NCI-H1092 treated with DMSO at 0.1 percent for 48 hours (cell line): ENCODE measurements at places on chromosomes 6 and 20.

DNA sequence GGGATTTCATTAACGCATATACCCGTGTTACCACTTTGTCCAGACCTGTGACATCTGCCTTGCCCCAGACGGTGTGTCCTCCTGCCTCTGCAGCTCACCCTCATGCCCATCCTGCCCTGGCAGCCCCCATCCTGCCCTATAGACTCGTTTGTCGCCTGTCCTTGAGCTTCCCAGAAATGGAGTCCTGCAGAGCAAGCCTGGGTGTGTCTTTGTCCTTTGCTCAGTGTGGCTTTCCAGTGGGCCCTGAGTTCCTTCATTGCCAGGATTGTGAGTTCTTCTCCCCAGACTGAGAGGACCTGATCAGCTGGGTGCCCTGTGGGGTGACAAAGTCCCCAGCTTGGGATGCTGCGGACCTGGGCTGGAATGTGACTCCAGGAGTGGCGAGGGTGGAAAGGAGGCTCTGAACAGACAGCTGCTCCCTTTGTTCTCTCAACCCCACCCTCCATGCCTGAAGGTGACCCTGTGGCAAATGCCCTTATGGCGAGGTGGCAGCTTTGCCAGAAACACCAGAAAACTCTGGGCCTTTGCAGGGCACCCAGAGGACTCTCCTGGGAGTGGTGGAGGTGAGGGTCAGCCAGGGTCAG, 2.4 kb upstream of the CST3 start:
- DNase-seq, result no peak

- DNase-seq, result peak; percentile 39
Observed at GRCh38 chr6:20400456-20401204, 1.0 kb upstream of the E2F3 start.

- peak; percentile 59 for DNase-seq
Observed at GRCh38 chr6:87918461-87918941, 129.1 kb upstream of the SPACA1 start.

DNA sequence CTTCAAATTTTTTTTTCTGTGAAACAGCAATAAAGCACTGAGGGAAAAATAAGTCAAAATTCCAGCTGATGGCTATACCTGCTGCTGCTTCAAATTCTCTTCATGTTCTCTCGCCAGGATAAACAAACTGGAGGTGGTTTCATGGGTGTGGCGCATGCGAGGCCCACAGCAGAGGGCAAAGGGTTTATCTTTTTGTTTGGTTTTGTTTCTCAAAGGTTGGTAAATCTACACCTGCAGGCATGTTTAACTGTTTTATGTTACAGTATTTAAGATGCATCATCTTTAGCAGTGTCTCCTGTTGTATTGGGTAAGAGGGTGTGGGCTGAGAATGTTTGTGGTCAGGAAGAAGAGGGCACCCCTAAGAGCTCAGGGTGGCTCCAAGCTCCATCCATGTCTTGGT, 342.2 kb downstream of the CDH26 start:
- no peak for DNase-seq

DNA sequence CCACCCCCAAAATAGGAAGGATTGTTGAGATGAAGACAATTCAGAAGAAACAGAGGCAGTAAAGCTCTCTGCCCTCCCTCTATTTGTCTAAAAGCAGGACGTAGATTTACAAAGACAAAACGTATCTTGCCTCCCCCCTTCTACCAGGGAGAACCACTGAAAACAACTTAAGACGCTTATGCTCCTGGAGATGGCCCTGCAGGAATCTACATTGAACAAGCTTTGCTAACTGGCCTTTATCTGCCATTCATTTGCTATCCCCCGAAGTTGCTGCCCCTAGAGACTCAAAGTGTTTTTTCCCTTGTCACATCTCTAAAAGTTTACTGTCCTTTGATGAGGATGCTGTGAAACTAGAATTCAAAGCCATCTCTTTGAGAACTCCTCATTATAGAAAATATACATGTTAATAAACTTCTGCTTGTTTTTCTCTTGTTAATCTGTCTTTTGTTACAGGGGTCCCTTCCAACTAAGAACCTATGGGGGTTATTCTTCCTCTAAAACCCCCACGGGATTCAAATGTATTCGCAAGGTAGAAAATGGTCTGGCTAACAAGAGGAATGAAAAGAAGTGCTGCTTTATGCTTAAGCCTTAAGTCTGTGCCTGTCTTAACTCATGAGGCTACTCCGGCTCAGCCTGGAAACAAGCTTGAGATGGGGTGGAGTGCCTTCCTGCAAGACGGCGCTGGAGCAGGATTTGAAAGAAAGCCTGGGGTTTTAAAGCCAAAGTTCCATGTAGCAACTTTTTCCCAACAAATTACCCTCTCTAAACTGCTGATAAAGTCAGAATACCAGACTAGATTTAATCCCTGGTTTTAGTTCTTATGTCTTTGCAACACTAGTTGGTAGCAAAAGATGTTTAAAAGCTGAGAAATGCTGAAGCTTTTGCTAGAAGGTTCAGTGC, 88.0 kb downstream of the CLIC5 start:
- no peak for DNase-seq

DNA sequence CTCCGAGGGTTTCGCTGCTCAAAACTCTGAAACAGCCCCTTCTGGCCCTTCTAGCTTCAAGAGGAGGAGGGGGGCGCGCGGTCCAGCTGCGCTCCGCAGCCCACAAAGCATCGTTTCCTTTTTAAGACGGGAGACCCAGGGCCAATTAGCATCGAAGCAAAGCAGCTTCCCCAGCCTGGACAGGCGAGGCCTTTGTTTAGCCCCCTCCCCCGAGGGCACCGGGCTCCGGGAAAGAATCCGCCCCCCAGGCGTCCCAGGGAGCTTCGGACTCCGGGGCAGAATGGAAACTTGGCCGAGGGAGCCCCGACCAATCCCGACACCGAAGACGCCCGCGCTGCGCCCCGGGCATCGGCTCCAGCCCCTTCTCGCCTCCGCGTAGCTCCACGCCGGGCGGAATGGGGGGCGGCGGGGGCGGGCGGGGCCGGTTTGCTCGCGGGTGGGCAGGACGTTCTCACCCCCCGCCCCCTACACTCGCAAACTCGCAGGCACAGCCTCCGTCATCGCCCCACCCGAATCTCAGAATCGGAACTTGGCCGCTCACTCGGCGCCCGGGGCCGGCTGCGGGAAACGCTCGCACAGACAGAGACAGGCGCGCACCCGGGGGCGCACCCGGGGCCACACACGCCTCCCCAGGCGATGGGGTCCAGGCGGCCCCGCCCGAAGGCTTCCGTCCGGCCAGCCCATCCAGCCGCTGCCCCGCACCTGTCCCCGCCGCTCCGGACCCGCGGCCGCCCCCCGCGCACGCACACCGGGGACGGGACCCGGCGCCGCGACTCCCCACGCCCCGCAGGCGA, 628 bp downstream of the NKAIN4 start:
- DNase-seq, result no peak

DNA sequence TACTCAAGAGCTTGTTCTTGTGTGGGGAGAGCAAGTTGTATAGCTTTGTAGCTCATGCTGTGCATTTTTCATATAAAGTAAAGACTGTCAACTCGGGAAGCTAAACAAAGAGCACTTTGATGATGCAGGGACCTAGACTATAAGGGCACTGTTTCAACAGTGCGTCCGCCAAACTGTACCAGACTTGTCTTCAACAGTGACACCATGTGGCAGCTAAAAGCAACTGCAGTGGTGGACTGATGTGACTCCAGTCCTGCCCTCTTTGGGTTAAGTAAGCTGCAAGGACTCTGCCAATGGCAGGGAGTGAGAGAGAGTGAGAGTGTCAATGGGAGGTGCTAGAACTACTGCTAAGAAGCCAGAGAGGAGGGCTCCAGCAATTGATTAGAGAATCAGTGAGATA, 48.1 kb upstream of the MC3R start:
- no peak for DNase-seq

GRCh38 chr20:15139522-15139921, 802.1 kb upstream of the FLRT3 start:
- no peak for DNase-seq

DNA sequence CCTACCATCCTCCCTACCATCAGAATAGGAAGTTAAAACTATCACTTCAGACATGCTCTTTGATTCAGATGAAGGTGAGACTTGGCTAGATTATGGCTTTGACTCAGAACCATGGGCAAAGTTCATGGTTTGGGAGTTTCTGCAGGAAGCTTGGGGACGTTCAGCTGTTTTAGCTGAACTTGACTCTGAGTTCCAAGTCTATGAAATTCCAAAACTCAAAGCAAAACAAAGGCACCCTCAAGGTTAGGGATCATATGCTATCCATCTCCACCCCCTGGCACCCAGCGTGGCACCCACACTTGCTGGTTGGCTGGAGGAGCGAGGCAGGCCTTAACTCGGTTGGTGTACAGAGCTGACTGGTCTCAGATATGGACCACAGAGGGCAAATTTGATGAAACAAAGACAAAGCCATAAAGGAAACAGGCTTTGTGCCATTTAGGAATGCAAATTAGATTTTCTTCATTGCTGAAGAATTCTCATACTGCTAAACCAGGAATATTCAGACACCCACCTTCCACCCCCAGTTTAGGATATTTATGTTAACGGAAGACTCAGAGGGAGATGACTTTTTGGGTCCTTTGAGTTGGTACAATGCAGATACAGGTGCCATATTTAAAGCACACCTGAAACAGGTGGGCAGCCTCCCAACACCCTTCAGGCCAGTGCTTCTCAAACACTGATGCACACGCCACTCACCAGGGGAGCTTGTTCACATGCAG, 88.4 kb upstream of the SLC22A16 start:
- no peak for DNase-seq

GRCh38 chr6:154615483-154616025, 105.1 kb upstream of the CNKSR3 start:
- peak; percentile 81 for DNase-seq

GRCh38 chr20:48704761-48705160, 123.0 kb downstream of the PREX1 start:
- no peak for DNase-seq

DNA sequence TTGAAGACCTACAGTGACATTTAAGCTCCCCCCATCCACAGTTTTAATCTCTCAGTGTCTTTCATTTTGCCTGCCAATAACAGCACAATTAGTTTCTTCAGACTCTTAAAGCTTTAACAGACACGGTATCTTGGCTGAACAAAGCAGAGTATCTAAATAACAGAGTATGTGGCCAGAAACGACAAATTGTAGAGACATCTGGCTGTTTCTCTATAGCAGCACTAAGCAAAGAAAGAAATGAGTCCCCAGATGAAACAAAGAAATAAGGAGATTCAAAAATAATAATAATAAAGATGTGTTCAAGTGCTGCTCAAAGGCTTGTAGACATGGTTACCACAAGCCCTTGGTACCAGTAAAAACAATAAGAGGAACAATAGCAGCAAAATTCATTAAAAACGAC, 97.8 kb upstream of the HDAC2 start:
- DNase-seq, result no peak

DNA sequence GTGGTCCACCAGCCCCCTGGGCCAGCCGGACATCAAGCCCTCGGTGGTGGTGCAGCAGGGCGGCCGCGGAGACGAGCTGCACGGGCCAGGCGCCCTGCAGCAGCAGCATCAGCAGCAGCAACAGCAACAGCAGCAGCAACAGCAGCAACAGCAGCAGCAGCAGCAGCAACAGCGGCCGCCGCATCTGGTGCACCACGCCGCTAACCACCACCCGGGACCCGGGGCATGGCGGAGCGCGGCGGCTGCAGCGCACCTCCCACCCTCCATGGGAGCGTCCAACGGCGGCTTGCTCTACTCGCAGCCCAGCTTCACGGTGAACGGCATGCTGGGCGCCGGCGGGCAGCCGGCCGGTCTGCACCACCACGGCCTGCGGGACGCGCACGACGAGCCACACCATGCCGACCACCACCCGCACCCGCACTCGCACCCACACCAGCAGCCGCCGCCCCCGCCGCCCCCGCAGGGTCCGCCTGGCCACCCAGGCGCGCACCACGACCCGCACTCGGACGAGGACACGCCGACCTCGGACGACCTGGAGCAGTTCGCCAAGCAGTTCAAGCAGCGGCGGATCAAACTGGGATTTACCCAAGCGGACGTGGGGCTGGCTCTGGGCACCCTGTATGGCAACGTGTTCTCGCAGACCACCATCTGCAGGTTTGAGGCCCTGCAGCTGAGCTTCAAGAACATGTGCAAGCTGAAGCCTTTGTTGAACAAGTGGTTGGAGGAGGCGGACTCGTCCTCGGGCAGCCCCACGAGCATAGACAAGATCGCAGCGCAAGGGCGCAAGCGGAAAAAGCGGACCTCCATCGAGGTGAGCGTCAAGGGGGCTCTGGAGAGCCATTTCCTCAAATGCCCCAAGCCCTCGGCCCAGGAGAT, 1.0 kb downstream of the POU3F2 start:
- peak; percentile 64 for DNase-seq

- DNase-seq, result no peak
Observed at GRCh38 chr6:47762502-47762901, 19.3 kb upstream of the OPN5 start.

DNA sequence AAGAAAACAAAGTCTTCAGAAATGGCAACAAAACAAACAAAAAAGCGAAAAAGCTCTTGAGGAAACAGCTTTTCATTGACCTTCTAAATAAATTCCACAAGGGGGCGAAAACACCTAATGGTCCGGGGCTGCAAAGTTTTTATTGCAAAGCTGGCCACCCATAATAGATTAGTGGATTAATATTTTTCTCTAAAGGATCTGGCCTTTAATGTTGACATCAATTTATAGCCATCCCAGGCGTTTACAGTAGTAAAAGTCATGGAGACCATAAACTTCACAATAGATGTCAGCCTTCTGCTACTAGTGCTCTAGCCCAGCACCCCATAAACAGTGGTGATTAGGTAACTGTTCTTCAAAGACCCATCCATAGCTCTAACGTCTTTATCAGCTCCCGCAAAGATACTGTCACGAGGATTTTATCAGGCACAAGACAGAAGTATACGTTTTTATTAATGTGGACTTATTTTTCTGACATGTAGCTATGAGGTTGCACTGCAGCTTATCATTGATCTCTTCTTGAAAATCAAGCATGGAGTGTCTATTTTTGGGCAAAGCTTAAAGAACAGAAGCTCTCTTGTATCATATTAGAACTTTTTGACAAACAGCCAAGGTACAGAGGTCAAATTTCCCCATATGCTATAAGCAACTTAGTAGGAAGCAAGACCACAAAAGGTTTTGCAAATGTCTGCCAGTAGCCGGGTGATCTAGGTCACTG, 4.7 kb downstream of the CITED2 start:
- DNase-seq, result peak; percentile 39

- DNase-seq, result no peak
Observed at GRCh38 chr6:33730611-33731010, 16.1 kb downstream of the IP6K3 start.

DNA sequence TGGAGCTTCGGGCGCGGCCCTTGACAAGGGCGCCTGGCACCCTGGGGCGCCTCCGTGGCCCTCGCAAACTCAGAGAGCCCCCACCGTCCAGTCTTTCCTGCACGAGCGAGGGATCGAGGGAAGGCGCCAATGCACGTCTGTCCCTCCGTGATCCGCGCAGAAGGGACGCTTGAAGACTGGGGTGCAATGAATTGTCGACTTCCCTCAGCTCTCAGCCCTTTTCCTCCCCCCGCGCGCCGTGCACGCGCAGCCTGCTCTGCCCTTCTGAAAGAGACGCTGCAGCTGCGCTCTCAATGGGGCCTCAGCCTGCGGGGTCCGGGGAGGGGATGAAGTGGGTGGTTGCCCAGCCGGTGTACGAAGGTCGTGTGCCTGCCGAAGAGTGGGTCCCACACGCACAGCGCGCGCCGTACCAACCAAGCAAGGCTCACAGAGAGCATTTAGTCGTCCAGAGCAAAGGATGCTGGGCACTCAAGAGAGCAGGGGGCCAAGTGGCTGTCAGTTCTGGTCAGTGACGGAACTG, 5.5 kb upstream of the SOX4 start:
- DNase-seq, result peak; percentile 86
